ENCODE measurements at places on chromosomes 12 and 14. TPM values are rescaled to one million over a fixed set of nuclear protein-coding genes. Genes with fewer than 3 reads are reported as not detected.

CLEC4C gene
- not detected for total RNA-seq

DNA sequence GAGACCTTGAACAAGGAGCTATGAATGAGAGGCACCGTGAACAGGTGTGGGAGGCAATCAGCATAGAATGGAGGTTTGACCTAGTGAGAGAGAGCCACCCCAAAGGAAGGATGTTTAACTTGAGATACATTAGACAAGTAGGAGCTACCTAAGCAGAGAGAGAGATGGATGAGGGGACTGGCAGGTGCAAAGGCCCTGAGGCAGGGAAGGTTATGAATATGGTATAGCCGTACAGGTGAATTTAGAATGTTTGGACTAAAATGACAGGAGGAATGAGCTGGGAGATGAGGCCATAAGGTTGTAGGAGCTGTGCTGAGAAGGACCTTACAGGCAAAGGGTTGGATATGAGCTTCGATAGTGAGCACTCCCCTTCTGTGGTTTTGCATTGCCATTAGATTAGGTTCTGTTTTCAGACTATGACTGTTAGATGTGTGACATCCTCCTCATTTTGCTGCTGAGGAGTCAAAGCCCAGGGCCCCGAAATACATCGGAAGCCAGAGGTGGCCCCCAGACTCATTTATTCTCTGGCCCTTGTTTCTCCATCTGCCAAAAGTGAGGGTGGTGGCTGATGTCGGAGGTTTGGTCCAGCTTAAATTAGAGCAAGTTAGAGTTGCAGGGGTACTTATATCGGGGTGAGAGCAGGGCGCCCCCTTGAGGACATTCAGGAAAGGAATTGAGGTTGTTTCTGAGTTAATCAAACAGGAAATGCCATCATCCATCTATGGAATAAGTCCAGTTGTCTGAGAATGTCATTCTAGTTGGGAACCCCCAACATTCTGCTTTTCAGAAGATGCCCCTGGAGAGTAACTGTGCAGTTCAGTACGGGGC, 29.4 kb downstream of the SLC24A4 start:
- no peak for DNase-seq
- no peaks in the 10 kb centered on the region for H3K27me3 ChIP-seq
- H3K4me1 ChIP-seq, result no peaks in the 10 kb centered on the region
- H3K36me3 ChIP-seq, result no peaks in the 10 kb centered on the region
- no peak overlapping the region for H3K27ac ChIP-seq
- H3K4me3 ChIP-seq, result no peak overlapping the region

DNA sequence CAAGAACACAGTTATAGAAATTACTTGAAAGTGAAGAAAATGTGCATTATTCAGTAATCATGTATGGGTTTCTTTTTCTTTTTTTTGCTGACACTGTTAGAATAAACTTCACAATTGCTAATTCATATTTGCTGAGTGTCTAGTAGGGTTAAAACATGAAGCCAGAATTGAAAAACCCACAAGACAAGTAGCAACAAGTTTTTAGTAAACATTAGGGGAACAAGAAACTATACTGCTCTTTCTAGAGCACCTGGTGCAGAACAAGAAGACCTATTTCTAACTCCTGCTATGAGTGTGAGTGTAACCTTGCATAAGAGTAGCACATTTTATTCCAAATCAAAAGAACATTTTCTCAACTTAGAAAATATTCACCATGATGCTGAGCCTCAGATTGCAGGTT, 83.2 kb downstream of the ITPR2 start:
- no peak overlapping the region for H3K27ac ChIP-seq
- no peaks in the 10 kb centered on the region for H3K36me3 ChIP-seq
- H3K27me3 ChIP-seq, result no peaks in the 10 kb centered on the region
- H3K4me3 ChIP-seq, result no peak overlapping the region

DNA sequence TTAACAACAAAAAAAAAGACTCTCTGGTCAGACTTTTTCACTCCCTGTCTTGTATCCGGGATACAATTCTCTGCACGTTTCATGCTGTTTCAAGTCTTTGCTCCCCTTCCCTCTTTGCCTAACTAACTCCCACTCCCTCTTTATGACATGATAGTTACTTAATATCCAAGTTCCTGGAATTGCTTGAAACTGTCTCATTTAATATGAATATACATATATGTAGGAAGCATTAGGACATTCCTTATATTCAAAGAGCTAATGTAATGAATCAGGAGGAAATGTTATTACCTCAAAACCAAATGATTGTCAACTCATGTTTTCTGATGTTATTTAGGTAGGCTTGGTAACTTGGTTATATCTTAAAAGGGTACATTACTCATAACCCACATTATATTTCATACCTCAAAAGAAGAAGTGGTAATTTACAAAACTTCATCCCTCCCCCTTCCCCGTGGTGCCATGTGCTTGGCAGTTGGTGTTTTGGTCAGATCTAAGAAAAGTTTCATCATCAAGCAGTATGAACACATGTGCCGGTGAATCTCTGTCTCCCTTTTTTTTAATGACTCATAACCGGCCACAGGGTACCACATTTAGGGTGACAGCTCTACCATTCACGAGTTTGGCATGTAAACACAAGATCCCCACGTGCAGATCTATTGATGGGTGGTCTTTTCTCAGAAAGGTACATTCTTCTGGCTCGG, 56.5 kb downstream of the HCAR2 start:
- no peak overlapping the region for H3K4me3 ChIP-seq
- peaks cover 10% of the 10 kb centered on the region for H3K4me1 ChIP-seq
- H3K27me3 ChIP-seq, result no peaks in the 10 kb centered on the region
- no peak overlapping the region for H3K27ac ChIP-seq
- no peak for DNase-seq

GRCh38 chr14:64614166-64614565, 64.4 kb downstream of the PPP1R36 start:
- no peak overlapping the region for H3K4me3 ChIP-seq
- H3K27me3 ChIP-seq, result no peaks in the 10 kb centered on the region
- peak overlapping the region; percentile 69 for H3K27ac ChIP-seq
- peaks cover 42% of the 10 kb centered on the region for H3K4me1 ChIP-seq

All from esophagus squamous epithelium (tissue), 5 donors.